ENCODE measurements at places on chromosomes 7 and 10. TPM values are rescaled to one million over a fixed set of nuclear protein-coding genes. Genes with fewer than 3 reads are reported as not detected.

DNA sequence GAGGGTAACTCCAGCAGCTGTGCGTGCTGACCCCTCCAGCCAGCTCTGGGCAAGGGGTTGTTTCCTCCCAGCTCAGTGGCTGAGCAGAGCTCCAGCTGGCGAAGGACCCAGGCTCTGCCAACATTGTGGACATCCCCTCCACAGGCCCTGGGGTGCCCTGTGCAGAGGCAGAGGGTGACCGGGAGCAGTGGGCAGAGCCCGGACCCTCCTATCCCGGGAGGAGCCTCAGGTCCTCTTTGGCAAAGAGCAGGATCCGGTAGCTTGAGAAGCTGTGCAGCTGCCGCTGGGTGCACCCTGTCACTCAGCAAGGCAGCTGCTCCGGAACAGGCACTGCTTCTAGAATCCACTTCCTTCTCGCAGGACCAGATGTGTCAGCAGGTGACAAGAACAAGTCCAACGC, 175.9 kb downstream of the EBF3 start:
- no peak for ATAC-seq

DNA sequence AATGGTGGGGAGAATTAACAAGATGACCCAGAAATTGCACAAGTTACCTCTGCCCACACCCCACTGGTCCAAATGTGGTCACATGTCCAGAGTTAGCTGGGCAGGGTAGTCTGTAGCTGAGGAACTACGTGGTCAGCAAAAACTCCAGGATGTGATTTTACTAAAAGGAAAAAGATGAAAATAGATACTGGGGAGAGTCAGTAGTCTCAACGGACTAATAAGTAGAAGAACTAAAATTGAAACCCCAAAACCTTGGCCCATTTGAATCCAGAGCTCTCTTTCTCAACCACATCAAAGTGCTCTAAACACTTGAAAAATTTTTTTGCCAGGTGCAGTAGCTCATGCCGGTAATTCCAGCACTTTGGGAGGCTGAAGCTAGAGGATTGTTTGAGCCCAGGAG, 146.3 kb downstream of the SKIDA1 start:
- ATAC-seq = no peak

DNA sequence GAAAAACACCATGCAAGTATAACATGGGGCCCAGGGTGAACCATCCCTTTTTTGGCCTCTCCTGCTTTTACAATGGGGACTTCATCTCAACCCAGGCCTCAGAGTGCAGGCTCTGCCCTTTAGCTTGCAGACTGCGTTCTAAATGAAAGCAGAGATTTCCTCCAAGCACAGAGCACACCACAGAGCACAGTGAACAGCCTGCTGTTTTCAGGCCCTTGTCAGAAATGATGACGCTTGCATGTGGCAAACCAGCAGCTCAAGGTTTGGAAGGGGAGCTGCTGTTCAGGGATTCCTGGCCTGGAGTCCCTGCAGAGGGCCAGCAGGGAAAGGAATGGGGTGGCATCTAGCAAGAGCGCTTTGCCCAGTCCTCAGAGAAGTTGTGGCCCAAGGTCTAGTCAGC, 167.3 kb upstream of the CDCA7L start:
- no peak for ATAC-seq

GRCh38 chr7:36874041-36874440, 149.7 kb upstream of the AOAH start:
- no peak for ATAC-seq

- ATAC-seq = no peak
These were observed 41.2 kb downstream of the CH25H start for GRCh38 chr10:89165923-89166322.

AKR1C8 gene
- 0.14 TPM for total RNA-seq

- peak; percentile 69 for ATAC-seq
These were observed 411.8 kb downstream of the ARL4A start for GRCh38 chr7:13099154-13099795.

CH25H gene
- 1.7 TPM for total RNA-seq

DNA sequence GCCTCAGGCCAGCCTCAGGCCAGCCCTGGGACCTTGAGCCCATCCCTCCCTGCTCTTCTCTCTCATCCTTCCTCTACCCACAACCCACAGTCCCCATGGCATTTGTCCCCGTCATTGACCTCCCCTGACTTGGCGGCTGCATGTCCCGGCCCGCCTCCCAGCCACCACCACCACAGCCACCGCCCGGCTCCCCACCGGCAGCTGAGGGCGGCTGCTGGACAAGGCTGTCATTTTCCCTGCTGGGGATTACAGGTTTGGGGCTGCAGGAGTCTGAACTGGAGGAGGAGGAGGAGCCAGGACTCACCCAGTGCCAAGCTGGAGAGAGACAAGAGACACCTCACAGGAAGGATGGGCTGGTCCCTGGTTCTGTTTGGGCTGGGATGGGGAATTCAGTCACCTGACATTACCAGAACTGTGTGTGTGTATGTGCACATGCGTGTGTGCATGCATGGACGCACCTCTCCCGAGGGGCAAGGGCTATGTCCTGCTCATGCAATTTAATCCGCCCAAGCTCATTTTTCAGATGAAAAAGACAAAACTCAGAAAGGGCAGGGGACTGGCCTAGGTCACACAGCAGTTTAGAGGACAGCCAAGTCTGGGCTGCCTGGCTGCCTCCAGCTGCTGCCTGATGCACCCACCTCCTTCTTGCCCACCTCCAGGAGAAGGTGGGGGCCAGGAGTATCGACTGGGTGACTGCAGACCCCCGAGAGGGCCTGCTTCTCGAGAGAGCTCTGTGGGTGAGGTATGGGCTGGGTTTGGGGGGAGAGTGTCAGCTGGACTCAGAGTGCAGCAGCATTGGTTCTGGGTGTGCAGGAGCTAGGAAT, 113.1 kb downstream of the ZMIZ1 start:
- no peak for ATAC-seq

SHLD2 gene
- 22.2 TPM for total RNA-seq

DNA sequence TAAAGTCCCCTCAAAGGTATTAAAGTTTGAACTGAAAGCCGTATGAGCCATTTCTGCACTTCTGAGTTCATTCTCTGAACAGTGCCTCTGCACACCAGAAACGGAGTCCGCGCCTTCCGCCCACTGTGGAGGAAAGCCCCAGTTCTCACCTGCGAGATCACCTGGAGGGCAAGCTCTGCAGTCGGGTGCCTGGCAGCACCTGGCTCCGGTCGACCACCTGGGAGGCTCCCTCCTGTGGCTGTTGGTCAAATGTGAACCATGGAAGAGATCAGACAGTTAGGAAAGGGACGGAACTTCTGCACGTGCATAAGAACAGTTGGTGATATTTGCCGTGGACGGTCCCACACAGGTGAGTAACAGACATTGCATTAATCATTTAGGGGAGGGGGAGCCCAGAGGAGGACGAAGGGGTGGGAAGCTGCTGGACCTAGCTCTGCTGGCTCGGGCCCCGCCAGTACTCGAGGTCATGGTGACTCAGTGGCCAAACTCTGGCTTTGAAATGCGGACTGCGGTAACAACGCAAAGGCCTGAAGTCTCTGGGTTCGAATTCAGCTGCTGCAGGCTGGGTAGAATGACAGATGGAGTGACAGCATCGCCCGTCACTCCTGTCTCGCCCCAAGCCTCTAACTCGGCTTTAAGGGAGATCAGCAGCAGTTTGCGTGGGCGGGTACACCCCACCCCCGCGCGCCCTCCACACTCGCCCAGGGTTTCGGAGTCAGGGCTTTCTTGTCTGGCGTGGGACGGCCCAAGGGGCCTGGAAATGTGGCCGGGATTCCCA, 1.7 kb upstream of the DPYSL4 start:
- ATAC-seq = no peak

DNA sequence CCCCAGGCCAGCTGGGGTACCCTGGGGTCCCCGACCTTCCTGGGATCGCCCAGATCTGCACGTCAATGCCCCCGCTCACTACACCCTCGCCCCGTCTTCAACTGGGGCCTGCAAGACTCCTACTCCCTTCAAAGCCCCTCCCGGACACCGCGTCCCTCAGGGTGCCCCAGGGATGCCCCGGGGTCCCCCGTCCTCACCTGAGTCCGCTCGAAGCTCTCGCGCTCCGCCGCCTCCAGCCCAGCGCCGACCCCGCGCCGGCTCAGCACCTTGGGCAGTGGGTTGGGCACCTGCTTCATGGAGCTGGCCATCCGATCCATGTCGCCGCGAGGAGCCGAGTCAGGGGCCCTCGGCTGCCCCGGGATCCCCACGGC, at the start of gene HIP1:
TSS of gene HIP1 (minus strand) at position 338 of the 371 bp plus-strand sequence. CDS start at position 317, 21 bp downstream.
- no peak for ATAC-seq

RBM20 gene
- total RNA-seq = 12.1 TPM

GRCh38 chr7:48832303-48832845, 92.0 kb upstream of the CDC14C start:
- no peak for ATAC-seq

GRCh38 chr10:99661377-99661763, 2.1 kb downstream of the ENTPD7 start:
- ATAC-seq = no peak

SPDYE1 gene
- total RNA-seq = 0.30 TPM

ODAD2 gene
- 2.4 TPM for total RNA-seq

MSMB gene
- not detected for total RNA-seq

DNA sequence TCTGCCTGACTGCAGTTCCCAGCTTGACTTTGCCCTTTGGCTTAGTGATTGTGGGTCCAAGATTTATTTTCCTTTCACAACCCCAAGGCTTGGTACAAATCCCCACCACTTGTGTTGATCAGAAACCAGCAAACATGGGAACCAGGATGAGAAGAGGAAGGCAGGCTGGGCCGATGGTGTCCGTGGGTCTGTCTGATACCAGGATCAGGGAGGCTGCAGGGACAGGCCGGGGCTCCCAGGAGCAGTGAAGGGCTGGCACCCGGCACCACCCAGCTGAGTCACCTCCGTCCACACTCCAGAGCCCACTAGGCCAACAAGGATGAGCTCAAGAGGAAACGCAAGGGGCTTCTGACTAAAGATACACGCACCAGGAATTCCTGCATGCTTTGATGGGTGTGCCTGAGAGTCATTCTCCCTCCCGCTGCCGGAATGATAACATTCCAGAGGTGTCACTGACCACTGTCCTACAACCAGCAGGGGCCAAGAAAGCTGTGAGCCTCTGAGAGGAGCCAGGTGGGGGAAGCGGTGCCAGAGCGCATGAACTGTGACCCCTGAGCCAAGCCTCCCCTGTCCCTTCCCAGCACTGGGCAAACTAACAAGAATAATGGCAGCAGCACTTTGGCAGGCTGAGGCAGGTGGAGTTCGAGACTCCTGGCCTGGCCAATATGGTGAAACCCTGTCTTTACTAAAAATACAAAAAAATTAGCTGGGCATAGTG, 29.2 kb upstream of the PROSER2 start:
- peak; percentile 45 for ATAC-seq
